ENCODE measurements at places on chromosomes 6 and 20.
A peak's percentile ranks its signal among the peaks of the same experiment; 100 is the strongest.

- DNase-seq: no peak
Measured at GRCh38 chr6:109024368-109024767, 70.3 kb downstream of the SESN1 start.

- no peak for DNase-seq
Measured at GRCh38 chr6:111898452-111898851, 25.2 kb upstream of the FYN start.

- DNase-seq: no peak
Measured at GRCh38 chr6:168115748-168116437, 36.9 kb upstream of the FRMD1 start.

DNA sequence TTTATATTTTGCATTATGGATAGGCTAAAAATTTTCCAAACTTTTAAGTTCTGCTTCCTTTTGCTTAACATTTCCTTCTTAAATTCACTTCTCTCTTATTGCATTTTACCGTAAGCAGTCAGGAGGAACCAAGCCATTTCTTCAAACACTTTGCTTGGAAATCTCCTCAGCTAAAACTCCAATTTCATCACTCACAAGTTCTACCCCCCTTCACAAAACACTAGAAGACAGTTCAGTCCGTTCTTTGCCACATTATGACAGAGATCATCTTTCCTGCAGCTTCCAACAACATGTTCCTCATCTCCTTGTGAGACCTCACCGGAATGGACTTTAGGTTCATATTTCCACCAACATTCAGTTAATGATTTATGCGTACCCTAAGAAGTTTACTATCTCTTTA, 79.2 kb upstream of the LY86 start:
- DNase-seq: no peak

GRCh38 chr6:146904596-146904995, 299.6 kb upstream of the STXBP5 start:
- no peak for DNase-seq

- peak; percentile 38 for DNase-seq
Measured at GRCh38 chr6:41191569-41191968, 9.4 kb downstream of the TREML2 start.

DNA sequence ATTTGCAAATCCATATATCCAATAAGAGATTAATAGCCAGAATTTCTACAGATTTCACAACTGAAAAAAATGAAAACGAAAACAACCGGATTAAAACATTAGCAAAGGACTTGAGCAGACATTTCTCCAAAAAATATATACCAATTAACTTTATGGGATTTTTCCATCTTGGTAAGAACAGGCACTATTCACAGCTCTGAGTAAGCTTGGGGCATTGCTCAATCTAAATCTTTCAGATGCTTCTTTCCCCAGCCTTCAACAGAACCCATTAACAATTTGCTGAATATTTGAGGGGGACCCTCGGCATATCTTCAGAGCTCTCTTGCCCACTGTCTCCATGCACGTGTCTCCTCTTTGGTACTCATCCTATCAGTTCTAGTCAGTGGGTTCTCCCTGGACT, 111.7 kb upstream of the CD93 start:
- DNase-seq: no peak

- peak; percentile 26 for DNase-seq
Measured at GRCh38 chr20:45890077-45890984, 677 bp downstream of the NEURL2 start.

DNA sequence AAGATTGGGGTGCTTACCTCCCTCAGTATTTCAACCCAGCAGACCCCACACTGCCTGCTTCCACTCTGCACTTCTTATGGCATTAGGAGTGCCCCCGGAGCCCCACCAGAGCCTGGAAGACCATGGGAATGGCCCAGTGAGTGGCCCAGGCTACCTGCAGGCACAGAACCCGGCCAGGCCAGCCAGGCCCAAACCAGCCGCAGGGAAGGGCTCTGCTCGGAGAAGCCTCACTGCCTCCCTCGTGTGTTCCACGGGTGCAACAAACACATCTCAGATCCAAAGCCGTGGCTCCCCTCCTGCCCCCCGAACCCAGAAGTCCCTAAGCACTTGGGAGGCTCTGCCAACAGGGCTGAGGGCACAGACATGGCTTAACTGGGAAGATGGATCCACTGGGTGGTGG, 283.9 kb downstream of the CDH4 start:
- DNase-seq: no peak

DNA sequence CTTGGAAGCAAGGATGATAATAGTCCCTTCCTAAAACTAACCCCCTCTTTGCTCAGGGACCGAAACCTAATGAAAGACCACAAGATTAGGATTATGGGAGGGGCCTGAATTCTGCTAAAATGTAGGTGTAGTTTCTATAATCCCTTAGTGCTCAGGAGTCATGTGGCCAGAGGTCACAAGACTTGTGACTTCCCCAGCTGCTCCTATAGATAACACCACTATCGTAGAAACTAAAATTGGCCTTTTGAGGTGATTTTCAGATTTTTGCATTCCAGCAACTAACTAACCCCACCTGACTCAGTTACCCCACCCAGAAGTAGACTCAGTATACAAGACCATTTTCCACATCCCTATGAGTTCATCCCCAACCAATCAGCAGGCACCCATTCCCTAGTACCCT, 42.1 kb downstream of the MDN1 start:
- DNase-seq: no peak

GRCh38 chr6:130494729-130495128, 128.9 kb downstream of the TMEM200A start:
- no peak for DNase-seq

DNA sequence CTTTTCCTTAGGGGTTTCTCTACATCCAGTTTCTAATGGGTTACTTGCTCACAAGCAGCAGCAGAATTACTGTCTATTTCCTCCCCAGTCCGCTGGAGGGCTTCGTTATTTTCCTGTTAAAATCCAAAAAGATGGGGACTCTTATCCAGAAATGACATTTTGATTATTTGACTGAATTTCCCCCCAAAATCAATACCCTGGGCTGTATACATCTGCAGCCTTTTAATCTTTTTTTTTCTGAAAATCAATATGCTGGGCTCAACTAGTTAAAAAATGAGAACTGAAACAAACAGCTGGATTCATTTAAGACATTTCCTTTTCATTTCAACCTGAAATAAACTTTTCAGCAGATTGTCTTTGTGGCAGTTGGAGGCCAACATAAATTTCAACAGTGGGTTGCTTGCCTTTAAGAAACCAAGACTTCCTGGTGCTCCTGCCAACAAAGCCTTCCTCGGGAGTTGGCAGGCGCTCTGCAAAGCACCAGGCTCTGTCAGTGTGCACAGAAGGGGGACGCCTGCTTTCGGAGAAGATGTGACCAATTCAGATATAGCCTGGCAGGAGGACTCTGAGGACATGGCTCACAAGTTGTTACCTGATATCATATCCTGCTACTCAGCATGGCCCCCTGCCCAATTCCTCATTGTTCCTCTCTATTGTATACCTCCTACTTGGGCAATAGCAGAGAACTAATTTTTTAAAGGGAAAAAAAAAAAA, 204.7 kb upstream of the ARG1 start:
- no peak for DNase-seq

- DNase-seq: no peak
Measured at GRCh38 chr6:11875325-11876109, 96.9 kb upstream of the ADTRP start.

DNA sequence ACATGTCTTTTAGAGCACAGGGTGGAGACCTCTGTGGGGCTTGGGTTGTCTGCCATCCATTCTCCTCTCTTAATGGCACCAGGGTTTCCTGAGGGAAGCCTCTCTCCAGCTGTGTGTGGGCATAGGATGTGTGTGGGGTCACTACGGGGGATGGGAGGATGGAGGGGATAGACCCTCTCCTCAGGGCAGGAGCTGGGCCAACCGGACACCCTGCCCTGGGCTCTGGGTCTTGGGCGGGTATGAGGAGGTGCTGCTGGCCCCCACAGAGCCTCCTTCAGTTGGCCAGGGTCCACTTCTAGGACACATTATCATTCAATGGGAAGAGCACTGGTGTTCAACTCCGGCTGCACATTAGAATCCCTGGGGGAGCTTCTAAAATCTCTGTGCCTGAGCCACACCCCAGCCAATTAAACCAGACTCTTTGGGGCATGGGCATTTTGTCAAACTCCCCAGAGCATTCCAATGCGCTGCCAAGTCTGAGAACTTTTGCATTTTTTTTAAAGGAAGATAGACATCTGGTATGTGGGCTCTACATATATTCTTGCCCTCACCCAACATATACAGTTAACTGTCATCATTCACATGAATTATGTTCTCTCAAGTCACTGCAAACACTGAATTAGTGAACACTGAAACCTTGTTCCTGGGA, 38.5 kb downstream of the TRAM2 start:
- no peak for DNase-seq

DNA sequence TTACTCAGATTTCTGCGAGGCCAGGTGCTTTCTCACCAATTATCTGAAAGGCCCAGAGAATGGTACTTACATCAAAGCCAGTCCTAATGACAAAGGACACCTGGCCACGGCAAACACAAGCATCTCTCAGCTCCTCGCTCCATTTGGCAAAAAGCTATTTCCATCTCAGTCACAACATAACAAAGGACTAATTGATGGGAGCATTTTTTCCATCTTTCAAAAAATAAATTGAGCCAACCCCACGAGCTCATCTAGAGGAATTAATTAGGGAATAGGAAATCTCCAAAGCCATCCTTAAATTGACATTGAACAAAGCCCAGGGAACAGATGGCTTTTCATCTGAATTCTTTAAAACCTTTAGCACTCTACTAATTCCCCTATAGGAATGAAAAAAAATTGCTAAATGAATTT, 236.7 kb downstream of the HAO1 start:
- no peak for DNase-seq

- no peak for DNase-seq
Measured at GRCh38 chr6:12769556-12770256, 53.1 kb downstream of the PHACTR1 start.

DNA sequence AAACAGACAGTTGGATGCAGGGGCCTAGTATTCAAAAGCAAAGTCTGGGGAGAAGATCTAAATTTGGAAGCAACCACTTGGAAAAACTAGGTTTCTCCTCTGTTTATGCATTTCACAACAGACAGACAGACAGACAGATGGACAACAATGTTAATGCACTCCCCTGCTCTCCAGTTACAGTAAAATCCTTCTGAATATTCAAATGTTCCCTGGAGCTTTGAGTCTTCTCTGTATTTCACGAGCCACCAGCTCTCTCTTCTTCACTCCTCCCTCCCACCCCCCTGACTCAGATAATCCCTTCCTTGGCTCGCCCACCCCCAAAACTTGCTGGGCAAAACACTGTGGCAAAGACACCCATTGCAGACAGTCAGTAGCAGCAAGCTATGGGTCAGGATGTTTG, 129.3 kb upstream of the TOP1 start:
- DNase-seq: no peak

DNA sequence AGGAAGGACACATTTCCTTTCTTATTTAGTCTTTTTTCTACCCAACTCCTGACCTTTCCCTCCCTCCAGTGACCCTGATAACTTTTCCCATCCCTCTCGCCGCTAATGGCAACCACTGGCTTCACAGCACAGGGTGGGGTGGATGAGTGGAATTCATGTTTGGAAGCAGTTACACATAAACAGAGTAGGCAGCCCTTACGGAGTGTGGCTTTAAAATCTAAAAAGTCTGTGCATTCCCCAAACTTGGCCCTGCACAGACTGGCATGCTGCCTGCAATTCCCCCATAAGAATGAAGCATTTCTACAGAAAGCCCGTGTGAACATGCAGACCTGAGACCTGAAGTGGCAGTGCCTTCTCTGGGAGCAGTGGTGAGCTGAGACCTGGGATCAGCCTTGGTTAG, 275.9 kb upstream of the PRND start:
- DNase-seq: no peak

DNA sequence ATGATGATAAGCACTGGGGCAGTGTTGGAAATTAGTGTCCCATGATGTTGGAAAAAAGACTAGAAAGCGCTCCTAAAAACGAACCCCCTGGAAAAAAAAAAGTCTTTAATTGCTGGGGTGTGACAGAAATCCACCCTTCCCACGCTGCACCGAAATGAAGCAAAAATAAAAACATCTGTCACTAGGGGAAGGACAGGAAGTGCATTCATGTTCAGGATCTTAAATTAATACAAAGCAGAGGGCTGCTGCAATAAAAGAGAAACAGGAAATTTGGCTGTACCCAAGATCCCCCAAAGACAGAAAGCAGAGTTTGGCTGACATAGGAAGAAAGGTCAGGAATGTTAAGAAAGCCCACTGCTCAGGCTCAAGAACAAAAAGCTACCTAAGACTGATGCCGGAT, 333.9 kb downstream of the TBC1D32 start:
- DNase-seq: no peak

- DNase-seq: no peak
Measured at GRCh38 chr6:156126535-156126934, 650.6 kb upstream of the ARID1B start.

GRCh38 chr20:51420111-51420510, 122.4 kb downstream of the NFATC2 start:
- peak; percentile 68 for DNase-seq
